Stimulated activated naive B cell treated with anti-CD40 and anti-IgM and Interleukin-4, amounts not matched to agents 10 μg/mL and 1 μg/mL and 100 μg/mL, for 72 hours (primary cell): ENCODE measurements at places on chromosomes 12 and 14.

- DNase-seq = peak; percentile 9
These were observed 164.6 kb downstream of the TMEM117 start for GRCh38 chr12:44000309-44000952.

- DNase-seq = no peak
These were observed 240.0 kb downstream of the DIO2 start for GRCh38 chr14:79971330-79971729.

GRCh38 chr12:89924191-89924590 is 215.6 kb upstream of the ATP2B1 start:
- no peak for DNase-seq

- DNase-seq = no peak
These were observed 177.3 kb upstream of the CDKN3 start for GRCh38 chr14:54219261-54220070.

GRCh38 chr12:112848972-112849371 is 57.4 kb downstream of the RPH3A start:
- no peak for DNase-seq

DNA sequence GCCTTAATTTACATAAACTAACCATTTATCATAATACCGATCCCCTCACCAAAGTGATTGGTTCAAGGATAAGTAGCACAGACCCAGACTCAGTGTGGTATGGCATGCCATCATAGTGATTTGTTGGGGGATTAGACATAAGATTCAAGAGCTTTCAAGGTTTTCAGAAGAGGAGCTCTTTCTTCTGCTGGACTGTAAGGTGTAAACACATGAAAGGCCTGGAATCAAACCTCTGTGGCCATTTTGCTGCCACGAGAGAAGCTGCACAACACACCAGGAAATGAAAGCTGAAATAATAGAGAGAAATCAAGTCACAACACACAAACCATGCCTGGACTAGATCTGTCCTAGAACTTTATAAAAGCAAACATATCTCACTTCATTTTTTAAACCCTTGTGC is 30.8 kb downstream of the BTG1 start:
- no peak for DNase-seq
